ENCODE measurements at places on chromosomes 7 and 10. TPM values are rescaled to one million over a fixed set of nuclear protein-coding genes. Genes with fewer than 3 reads are reported as not detected.

Gene EPHB6
- total RNA-seq = 20.1 TPM

Gene PIK3AP1
- total RNA-seq = 7.4 TPM

Gene AGBL3
- total RNA-seq = 6.7 TPM

Gene CYP3A7
- total RNA-seq = not detected

Gene RASSF4
- total RNA-seq = 3.0 TPM

Gene TMEM176A
- not detected for total RNA-seq

Gene CPN1
- not detected for total RNA-seq

Gene RUFY2
- total RNA-seq = 22.6 TPM

Gene DNA2
- 36.1 TPM for total RNA-seq

Gene NPFFR1
- total RNA-seq = not detected

Gene ZNF365
- 0.94 TPM for total RNA-seq

Gene STOX1
- 0.67 TPM for total RNA-seq

Gene LSM5
- total RNA-seq = 71.6 TPM

Gene NSUN5
- 51.5 TPM for total RNA-seq

GRCh38 chr7:149884541-149884940, 10.8 kb downstream of the ATP6V0E2 start:
- DNase-seq = no peak

GRCh38 chr10:106402458-106402857, 762.0 kb downstream of the SORCS1 start:
- DNase-seq = no peak

DNA sequence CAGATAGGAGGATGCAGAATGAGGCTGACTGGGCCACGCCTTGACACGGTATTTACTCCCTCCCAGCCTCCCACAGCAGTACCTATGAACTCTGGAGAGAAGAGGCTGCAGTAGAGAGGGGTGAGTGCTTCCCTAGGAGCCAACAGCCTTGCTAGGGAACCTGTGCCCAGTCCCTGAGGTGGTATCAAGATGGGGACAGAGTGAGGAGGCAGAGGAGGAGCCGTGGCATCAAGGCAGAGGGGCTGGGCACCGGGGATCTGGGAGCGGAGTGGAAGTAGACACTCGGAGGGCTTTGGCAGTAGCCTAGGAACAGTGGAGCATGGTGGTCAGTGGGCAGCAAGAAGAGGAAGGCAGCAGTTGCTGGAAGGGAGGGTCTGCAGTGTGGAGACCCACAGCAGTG, 68.7 kb upstream of the CHST15 start:
- no peak for DNase-seq

- no peak for DNase-seq
Measured at GRCh38 chr7:113087071-113087998, 708 bp upstream of the GPR85 start.

GRCh38 chr7:47681249-47681810, 99.4 kb upstream of the TNS3 start:
- no peak for DNase-seq

- no peak for DNase-seq
Measured at GRCh38 chr7:29042824-29043231, 84.7 kb upstream of the TRIL start.

DNA sequence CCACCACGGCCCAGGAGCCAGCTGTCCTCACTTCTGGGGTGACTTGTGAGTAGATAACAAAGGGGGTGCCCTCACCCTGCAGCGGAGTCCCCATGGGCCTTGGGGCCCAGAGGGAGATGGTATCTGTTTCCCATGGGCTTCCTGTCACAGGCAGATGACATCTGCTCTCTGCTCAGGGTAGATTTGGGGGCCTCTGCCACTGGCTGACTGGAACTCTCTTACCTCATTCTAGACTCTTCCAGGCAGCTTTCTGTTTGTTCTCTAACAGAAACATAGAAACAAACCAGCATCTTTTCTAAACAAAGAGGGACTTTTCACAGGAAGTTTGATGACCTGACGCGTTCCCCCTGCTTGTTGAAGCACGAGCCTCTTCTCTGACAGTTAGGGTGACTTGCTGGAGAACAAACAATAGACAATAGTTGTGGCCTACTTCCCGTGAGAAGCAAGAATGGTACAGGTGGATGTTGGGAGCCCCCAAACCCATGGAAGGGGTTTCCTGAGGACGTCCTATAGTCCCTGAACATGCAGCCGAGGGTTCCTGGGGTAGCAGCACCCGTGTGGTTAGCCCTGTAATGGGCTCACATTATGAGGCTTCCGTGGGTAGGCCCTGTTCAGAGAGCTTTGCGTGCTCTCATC, 61.6 kb downstream of the GRK5 start:
- peak; percentile 53 for DNase-seq

- DNase-seq = no peak
Measured at GRCh38 chr7:47202146-47202783, 379.6 kb downstream of the TNS3 start.

DNA sequence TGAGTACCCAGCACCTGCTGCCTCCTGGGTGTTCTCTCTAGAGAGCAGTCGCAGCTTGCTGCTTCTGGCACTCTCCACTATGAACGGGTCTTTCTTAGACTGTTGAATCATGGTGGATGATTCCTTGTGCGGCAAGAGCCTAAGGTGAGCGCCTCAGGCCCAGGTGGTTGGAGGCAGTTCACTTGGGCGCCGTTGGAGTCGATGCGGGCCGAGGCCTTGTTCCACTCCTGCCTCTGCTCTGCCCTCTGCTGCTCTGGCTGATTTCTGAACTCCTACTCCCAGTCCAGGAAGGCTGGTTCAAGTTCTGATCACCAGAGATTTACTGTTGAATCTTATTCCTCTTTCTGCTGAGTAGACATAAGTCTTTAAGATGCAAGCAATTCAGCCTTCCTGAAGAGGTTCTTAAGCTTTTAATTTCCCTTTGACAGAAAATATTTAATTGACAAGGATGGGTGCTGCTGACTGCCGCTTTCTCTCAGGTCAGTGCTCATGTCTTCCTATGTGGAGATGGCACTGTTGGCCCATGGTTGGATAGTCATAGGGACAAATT, 10.4 kb downstream of the YKT6 start:
- no peak for DNase-seq

DNA sequence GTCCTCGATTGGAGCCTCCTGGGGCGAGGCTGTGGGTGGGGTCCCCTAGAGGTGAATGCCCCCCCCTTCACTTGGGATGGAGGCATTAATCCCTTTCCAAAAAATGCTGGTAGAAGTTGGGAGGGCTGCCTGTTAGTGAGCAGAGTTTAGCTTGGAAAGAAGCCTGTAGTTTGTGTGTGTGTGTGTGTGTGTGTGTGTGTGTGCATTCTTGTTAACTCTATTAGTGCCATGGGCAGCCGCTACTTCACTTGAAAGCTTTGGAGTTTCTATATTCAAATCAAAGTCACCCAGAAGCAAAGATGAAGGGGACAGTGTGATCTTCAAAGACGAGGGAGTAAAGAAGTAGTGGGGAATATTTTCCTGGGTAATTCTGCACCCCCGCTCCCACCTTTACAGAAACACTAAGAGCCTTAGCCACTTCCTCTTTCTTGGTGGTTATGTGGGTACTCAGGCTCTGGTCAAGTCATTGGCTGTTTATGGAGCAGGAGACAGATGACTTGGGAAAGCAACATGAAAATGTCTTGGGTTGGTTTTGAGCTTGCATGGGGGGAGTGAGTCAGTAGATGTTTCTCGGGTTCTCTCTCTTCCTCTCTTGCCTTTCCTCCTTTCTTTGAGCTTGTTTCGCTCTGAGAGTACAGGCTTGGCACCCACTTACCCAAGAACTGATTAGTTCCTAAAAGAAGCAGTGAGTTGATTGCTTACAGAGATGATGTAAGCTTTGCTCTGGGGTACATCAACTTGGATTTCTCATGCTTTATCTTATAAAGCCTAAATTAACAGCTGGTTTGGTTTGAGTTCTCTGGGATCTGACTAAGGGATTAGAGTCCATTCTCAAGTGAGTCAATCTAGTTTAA, 35.9 kb downstream of the TCF7L2 start:
- DNase-seq = no peak

DNA sequence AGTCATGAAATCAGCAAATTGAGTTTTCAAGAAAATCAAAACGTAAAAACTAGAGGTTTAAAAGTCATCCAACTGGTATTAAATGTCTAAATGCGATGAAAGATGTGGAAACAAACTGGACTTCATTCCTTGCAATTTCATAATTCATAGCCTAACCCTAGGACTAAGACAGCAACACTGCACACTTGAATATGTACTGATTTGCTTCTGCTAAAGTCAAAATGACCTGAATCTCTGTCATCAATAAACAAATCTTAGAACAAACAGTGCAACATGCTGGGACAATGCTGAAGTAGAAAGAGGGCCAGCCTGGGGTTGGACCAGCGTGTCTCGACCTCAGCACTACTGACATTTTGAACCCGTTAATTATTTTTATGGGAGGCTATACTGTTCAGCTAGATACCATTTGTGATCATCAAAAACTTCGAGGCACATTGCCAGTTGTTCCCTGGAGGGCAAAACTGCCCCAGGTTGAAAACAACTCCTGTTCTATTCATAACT, 47.1 kb downstream of the MYOF start:
- no peak for DNase-seq

- DNase-seq = no peak
Measured at GRCh38 chr10:58776568-58777318, 264.1 kb downstream of the BICC1 start.

GRCh38 chr7:147547252-147547897, 1043.2 kb upstream of the C7orf33 start:
- peak; percentile 33 for DNase-seq

GRCh38 chr10:8055420-8056349, 1.2 kb downstream of the GATA3 start:
- peak; percentile 72 for DNase-seq

GRCh38 chr7:91352091-91352490, 87.9 kb downstream of the FZD1 start:
- no peak for DNase-seq

GRCh38 chr7:81519886-81520285, 250.0 kb downstream of the HGF start:
- no peak for DNase-seq

DNA sequence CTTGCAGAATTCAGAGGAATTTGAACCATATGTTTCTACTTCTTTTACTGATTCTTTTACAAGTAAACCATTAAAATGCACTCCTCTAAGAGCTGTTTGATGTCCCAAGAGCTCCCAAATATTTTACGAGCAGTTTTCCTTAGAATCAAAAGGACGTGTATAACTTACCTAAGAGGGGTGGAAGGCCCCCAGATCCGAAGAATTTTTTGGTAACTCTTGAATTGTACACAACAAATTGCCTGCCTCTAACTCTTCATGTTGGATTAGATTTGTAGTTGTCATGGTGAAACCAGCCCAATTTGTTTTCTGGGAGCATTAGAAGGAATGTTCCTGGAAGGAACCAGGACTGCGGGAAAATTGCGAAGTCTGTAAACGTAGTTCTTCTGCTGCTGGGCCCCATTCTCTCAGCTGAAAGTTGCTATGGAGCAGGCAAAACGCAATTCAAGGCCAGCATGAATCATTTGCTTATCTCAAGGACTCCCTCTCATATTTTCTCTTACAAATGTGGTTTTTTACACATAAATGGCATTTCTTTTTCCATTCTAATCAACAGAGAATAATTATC, 124.8 kb upstream of the TMEM72 start:
- no peak for DNase-seq

- no peak for DNase-seq
Measured at GRCh38 chr10:8921568-8921967, 867.1 kb downstream of the GATA3 start.

DNA sequence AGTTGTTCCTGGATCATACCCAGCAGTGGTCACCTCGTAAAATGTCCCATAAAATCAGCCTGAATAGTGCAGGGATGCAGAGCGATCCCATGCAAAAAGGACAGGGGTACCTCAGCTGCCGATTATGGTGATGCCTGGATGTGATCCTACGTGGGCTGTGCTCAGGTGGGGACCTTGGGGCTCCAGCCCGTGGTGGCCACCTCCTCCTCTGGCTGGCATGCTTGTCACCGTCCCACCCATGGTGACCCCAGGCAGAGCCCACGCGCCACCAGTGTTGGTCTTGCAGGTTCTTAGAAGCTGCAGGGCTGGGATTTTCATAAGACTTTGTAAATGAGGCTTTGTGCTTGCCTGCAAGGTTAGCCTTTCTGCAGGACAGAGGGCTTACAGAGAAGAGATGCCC, 97.2 kb downstream of the GLRX3 start:
- no peak for DNase-seq

DNA sequence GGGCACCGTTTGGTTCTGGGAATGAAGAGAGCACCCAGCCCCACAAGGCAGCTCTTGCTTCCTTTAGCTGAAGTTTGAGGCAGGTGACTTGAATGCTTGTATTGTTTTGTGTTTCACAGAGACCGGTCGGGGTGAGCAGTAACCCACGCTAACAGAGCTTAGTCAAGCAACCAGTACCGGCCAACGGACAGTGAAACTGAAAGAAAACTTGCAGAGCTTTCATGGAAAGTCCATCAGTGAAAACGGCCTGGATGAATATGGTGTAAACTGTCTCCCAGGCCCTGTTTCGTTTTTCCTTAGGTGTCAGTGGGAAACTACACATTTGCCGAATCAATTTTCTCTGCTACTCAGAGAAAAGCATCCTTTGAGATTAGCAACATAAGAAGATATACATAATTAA, 101.1 kb downstream of the LYZL1 start:
- DNase-seq = no peak

DNA sequence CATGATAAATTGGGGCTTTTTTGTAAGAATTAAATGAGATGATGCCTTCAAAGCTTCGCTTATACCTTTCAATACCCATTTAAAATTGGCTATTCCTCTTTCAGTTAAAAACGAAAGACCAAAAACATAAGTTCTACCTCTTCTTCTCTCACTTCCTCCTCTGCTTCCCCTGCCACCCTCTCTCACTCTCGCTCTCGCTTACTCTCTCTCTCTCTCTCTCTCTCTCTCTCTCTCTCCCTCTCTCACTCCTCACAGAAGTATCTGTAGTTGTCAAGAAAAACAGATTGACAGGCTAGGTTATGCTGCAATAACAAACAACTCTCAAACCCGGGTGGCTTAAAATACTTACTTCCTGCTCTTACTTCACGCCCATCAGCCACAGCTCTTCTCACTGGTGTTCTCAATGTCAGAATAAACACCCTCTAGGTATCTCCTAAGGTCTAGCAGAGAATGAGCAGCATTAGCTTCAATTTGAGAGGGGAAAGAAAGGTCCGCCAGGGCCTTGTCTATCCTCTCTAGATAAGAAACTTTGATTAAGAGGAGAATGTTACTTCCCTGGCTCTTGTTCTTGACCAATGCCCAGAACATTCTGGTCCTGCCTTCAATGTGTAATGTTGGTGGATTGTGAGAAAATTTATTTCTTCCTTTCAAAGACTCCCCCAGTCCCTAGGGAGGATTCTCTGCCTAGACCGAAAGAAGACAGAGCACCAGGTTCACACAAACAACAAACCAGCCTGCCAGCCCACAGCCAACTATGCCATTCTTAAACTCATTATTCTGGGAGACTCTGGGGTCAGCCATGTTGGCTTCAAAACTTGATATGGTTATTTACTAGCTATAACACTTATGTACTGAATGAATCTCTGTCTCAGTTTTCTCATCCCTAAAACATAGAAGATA, 1028.7 kb downstream of the XPNPEP1 start:
- DNase-seq = no peak

GRCh38 chr7:4068286-4068685, 613.8 kb upstream of the FOXK1 start:
- DNase-seq = no peak

- DNase-seq = peak; percentile 66
Measured at GRCh38 chr10:3783316-3783681, 1.7 kb downstream of the KLF6 start.

GRCh38 chr10:51905032-51905431, 205.6 kb upstream of the CSTF2T start:
- no peak for DNase-seq
